ENCODE measurements at places on chromosomes 6 and 20.

DNA sequence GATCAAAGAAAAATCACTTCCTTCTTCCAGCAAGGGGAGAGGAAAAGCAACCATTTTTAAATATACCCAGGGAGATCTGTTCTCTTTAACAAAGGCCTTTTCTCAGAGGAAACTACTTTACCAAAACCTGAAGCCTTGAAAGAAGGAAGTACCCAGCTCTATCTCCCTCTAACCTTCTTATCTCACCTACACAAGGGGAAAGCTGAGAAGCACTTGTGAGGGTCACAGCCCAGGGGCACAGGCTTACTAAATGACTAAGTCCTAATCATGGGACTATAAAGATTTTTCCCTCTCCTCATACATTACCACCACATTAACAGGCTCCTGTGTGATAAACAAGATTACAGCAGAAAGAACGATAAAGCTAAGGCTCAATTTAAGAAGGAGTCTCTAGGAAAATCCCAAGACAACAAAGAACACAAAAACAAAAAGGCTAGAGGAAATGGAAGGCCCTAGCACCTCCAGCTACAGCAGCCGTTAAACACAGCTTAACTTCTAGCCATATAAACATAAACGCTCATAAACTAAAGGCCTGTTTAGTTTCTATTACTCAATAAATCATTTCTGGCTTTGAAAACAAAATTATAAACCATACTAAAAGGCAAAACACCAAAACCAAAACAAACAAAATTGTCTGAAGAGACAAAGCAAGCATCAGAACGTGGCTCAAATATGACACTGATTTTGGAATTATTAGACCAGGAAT lies 284.9 kb upstream of the ECI2 start:
- DNase-seq, result no peak
- no peak overlapping the region for H3K27ac ChIP-seq
- H3K4me1 ChIP-seq, result no peaks in the 10 kb centered on the region
- H3K36me3 ChIP-seq, result no peaks in the 10 kb centered on the region
- H3K4me3 ChIP-seq, result no peak overlapping the region

DNA sequence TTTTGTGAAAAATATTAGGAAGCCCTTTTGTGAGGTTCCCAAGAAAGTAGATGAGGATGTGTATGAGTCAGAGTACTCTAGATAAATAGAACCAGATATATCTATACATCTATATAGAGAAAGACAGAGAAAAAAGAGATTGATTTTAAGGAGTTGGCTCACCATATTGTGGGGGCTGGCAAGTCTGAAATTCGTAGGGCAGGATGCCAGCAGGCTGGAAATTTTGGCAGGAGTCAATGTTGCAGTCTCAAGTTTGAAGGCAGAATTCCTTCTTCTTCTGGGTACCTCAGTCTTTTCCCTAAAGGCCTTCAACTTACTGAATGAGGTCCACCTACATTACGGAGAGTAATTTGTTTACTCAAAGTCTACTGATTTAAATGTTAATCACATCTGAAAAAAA lies 65.3 kb upstream of the SAMD3 start:
- H3K4me1 ChIP-seq, result no peaks in the 10 kb centered on the region
- no peak overlapping the region for H3K27ac ChIP-seq
- H3K36me3 ChIP-seq, result no peaks in the 10 kb centered on the region
- no peaks in the 10 kb centered on the region for H3K27me3 ChIP-seq
- no peak overlapping the region for H3K4me3 ChIP-seq

- H3K27me3 ChIP-seq, result no peaks in the 10 kb centered on the region
- no peak overlapping the region for H3K4me3 ChIP-seq
- DNase-seq, result no peak
- no peaks in the 10 kb centered on the region for H3K4me1 ChIP-seq
- H3K36me3 ChIP-seq, result no peaks in the 10 kb centered on the region
- no peak overlapping the region for H3K27ac ChIP-seq
Measured at GRCh38 chr6:125528621-125529041, 220.8 kb upstream of the HEY2 start.

DNA sequence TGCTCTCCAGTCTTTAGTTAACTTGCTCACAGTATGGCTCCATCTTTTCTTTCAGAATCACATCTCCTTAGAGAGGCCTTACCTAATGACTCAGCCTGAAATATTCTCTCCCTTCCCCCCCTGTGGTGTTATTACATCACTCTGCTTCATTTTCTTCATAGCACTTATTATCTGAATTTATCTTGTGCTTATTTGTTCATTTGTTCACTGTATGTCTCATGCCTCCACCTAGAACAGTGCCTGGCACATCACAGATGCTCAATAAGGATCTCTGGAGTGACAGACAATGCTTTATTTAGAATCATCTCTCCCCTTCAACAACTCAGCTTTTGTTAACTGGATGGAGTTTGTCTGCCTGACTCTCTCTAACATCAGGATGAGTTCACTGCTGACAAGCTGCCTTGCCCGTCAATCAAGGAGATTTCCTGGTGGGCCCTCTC lies 96.6 kb upstream of the MAN1A1 start:
- H3K4me3 ChIP-seq, result no peak overlapping the region
- no peaks in the 10 kb centered on the region for H3K36me3 ChIP-seq
- no peaks in the 10 kb centered on the region for H3K4me1 ChIP-seq
- no peaks in the 10 kb centered on the region for H3K27me3 ChIP-seq
- no peak overlapping the region for H3K27ac ChIP-seq

GRCh38 chr20:48215536-48215935 lies 430.3 kb upstream of the SULF2 start:
- no peak for DNase-seq
- no peak overlapping the region for H3K27ac ChIP-seq
- H3K4me1 ChIP-seq, result no peaks in the 10 kb centered on the region
- H3K27me3 ChIP-seq, result no peaks in the 10 kb centered on the region
- no peaks in the 10 kb centered on the region for H3K36me3 ChIP-seq
- no peak overlapping the region for H3K4me3 ChIP-seq
